ENCODE measurements at places on chromosomes 16 and 17.

DNA sequence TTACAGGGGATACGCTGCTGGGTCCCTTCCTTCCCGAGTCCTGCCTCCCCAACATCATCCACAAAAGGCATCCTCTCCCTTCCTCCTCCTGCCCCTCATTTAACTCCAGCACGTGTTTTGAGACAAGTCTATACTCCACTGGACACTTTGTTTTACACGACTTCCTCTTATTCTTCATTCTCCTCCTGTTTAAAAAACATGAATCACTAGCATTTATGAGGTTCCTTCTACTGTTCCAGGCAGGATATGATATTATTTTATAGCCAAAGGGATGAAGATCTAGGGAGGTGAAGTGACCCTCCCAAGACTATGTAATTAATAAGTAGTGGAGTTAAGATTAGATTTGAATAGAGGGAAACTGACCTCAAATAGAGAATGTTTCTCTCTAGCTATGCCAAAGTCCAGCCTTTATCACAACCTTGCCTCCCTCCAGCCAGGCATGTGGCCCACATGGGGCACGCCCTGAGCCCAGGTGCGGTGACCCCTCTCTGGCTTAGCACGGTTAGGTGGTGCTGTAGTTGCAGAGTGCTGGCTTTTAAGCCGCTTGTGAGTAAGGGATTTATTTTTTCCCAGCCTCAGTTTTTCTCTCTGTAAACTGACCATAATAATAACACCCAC, 1.3 kb upstream of the HSD17B2 start:
- DNase-seq, result no peak

DNA sequence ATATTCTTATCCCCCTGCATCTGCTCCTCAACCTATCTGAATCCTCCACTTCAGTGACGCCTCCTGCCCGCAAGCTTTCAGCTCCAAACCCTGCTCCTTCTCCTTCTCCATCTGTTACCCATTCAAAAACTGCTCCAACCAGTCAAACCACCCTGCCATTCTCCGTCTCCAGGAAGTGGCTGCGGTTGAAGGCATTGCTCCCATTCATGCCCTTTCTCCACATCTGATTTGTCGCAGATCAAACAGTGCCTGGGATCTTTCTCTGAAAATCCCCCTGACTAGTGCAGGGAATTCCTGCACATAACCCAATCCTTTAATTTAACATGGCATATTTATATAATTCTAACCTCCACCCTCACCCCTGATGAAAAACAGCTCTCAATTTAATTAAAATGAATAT, 56.3 kb downstream of the SLFN5 start:
- no peak for DNase-seq

DNA sequence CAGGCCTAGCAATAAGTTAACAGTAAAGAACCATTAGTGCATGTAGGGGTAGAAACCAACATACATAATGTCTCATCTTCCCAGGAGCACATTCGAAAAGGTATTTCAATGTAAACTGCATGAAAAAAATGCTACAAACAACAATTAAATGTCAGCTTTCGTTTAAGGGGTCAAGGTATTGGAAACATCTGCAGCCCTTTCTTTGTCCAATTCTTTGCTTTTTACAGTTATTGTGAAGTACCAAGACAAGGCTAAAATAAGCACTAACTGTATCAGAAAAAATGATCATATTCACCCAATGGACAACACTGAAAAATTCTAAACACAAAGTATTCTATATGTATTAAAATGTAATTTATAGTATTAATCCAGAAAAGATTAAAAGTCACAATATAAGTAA, 37.9 kb downstream of the GPATCH8 start:
- no peak for DNase-seq

DNA sequence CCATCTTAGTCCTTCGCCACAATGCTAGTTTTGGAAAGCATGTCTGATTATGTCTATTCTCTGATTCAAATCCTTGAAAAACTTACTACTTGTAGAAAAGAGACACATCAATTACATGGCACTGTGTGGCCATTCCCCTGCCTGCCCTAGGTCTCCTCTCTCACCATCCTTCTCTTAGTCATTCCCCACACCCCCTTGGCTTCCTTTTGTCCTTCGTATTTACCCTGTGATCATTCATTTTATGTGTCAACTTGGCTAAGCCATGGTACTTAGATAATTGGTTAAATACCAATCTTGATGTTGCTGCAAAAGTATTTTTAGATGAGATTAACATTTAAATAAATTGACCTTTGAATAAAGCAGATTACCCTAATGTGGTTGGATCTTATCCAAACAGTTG, 122.9 kb upstream of the CDH11 start:
- no peak for DNase-seq

- no peak for DNase-seq
Observed at GRCh38 chr16:83912519-83913244, 13.8 kb downstream of the MLYCD start.

- DNase-seq, result no peak
Observed at GRCh38 chr17:83176623-83177583, 97.5 kb downstream of the METRNL start.

DNA sequence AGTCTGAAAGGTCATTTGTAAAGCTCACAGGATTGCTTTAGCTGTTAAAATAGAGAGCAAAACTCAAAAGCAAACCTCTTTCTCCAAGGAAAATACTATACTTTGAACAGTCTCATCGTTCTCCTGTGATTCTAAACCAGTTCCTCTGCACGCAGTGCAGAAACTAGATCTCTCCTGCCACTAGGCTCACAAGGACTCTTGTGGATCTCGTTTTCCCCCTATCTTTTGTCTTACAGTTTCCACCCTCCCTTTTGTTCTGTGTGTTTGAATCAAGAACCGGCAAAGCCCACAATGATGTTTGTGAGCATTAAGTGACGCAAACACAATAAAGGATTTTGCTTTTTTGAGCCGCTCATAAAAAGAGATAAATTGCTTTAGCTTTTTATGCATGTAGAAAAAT, 1103.5 kb upstream of the RBFOX1 start:
- DNase-seq, result no peak

DNA sequence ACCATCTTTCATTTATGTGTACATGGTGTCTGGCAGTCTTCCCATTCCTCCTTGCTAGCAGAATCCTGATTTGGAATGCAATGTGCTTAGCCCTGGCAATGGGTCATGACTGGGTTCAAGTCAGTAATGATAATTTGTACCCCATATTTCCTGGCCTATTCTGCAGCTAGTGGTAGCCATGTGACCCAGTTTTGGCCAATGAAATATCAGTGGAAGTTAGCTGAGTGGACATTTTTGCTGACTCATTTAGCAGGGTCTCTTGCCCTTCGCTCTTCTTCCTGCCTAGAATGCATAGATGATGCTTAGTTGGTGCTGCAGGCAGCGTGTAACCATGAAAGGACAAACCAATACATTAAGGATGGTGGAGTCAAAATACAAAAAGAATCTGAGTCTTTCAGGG, 78.8 kb upstream of the AKTIP start:
- no peak for DNase-seq

GRCh38 chr17:33560165-33560564, 267.1 kb upstream of the ASIC2 start:
- DNase-seq, result no peak

DNA sequence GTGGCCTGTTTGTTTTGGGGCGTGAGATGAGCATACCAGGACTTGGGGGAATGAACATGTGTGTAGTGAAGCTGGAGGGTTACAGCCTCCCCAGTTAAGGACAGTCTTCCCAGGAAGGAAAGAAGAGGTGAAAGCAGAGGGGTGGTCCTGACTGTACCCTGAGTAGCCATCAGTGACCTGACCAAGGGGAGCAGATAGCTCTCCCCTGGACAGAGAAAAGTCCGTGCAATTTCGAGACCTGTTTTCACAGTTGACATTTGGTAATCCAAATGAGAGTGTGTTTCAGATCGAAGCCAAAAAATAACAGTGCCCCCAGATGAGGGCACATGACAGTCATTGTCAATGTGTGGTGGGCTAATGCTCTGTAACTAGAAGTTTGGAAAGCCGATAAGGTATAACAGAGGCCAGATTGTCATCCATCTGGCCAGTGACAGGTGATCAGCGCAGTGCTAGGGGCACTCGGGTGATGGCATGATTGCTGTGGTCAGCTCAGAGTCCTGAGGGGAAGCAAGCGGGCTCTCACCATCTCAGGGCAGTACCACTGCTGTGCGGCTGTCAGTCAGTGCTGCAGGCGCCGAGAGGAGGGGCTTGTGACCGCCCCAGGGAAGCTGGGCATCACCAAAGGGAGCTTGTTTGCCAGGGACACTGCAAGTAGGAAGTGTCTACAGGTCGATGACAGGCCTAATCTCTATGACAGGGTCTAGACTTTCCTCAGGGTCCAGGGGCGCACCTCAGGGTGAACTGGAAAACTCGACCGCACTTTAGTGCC, 1.1 kb upstream of the NME2 start:
- no peak for DNase-seq

- no peak for DNase-seq
Observed at GRCh38 chr16:52545222-52545897, 1.6 kb downstream of the TOX3 start.

GRCh38 chr17:51724043-51724580, 434.4 kb downstream of the CA10 start:
- DNase-seq, result no peak

DNA sequence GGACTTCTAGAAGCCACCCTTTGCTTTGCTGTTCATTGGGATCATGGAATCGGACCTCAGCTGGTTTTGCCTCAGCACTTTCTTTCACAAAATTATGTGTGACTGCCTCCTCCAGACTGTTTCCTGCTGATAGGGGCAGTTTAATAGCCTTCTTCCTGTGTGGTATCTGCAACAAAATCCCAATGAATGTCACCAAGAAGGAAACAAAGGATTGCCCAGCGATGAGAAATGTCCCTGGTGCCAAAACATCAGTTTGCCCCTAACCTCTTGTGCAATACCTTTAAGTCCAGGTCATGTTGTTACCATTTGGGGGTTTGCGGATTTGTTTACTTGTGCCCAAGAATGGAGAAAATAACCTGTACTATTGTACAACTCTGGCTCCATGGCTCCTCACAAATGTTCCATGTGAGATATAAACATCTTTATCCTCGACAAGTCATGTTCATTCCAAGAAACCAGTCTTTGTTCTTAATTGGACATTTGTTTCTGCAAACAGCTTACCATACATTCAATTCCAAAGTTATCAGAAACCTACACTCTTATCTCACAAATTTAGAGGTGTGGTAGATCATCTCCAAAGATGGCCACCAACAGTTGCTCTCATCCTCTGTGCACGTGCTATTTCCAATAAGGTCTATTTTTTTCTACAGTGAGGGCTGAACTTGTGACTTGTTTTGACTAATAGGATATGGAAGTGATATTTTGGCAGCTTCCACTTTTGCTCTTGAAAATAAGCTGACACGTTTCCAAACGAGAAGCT, 14.8 kb downstream of the TAC4 start:
- no peak for DNase-seq

DNA sequence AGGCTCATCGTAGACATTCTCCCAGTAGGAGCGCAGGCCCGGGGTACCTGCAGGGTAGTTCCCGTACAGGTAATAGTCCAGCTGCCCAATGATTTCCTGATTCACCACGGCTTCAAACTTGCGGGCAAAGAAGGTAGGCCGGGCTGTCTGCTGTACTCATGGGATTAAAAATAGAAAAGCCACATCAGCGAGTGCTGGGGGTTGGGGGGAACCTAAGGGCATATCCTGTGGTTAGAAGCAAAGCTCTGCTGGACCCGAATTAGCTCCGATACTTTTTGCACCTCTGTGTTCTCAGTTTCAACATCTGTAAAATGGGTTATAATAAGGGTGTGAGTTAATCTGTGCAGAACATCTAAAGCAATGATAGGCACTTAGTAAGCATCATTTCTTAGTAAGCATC, 336.2 kb downstream of the XYLT1 start:
- DNase-seq, result no peak

GRCh38 chr17:49946964-49947584, 21.9 kb upstream of the DLX4 start:
- DNase-seq, result no peak

DNA sequence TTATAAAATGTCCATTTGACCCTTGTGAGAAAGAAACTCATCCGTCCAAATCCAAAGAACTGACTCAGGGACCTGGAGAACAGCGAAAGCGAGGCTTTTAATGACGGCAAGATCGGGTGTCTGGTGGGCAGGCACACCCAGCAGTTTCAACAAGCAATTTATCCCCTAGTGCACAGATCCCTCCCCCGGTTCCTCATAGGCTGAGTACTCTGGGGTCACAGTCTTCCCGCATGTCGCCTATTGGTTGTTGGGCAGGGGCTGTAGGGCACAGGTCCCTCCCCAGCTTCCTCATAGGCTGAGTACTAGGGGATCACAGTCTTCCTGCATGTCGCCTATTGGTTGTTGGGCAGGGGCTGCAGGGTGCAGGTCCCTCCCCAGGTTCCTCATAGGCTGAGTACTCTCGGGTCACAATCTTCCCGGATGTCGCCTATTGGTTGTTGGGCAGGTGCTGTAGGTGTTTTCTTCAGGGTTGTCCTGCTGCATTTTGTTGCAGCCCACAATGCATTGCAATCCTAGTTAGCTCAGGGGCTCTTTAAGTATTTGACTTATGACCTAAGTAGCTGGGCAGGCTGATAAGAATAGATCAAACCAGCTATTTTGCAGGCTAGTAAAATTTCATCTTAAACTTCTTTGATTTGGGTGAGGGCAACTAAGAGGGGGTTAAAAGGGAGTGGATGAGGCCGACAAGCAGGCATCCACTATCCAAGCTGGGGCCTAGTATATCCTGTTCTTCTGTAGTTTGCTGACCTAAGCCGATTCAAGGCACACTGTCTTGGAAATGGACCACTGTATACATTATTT, 3.6 kb upstream of the UTS2R start:
- no peak for DNase-seq

DNA sequence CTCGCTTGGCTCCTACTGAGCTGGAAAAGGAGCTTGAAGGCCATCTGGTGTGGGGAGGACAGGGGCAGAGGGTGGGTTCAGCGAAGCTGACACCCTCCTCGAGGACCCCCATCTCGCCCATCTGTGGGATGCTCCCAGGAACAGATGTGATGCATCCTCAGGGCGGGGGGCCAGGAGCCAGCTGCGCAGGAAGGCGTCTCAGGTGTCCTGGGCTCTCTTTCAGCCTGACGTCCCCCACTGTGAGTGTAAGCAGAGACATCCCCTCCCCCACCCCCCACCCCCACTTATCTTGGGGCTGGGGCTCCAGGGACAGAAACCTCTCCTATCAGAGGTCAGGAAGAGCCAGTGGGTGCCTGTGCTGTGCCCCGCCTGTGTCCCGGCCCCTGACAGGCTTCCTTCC, 16.2 kb downstream of the KIF19 start:
- no peak for DNase-seq

GRCh38 chr17:66143657-66144282, 48.2 kb downstream of the CEP112 start:
- no peak for DNase-seq

DNA sequence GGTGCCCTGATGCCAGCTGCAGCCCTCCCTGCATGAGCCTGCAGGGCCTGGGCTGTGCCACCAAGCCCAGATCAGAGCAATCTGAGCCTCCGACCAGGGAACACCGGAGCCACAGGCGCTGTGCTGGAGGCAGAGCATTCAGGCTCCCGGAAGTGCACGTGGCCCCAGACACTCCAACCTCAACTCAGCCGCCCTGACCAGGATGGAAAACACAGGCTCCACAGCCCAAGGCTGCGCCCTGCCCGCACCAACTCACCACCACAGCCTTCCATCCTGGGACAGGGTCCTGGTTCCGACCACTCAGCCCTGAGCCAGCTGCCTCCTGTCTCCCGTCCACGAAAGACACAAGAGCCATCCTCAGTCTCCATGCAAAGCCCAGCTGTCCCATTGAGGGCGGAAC, 18.5 kb downstream of the LMF1 start:
- DNase-seq, result no peak

- no peak for DNase-seq
Observed at GRCh38 chr17:12744298-12744697, 45.0 kb upstream of the ARHGAP44 start.

Data from activated gamma-delta T cell treated with Interleukin-2 at 50 U/mL for 16 hours (primary cell).